ENCODE measurements at places on chromosomes 1 and 21. TPM values are rescaled to one million over a fixed set of nuclear protein-coding genes. Genes with fewer than 3 reads are reported as not detected.

Gene CA6
- not detected for total RNA-seq

Gene BEND5
- total RNA-seq, result 11.2 TPM

Gene S100A16
- 72.8 TPM for total RNA-seq

Gene KLF17
- total RNA-seq, result 0.16 TPM

Gene PGLYRP3
- total RNA-seq, result not detected

Gene SPRR2F
- total RNA-seq, result not detected

Gene AADACL3
- not detected for total RNA-seq

Gene IGSF9
- total RNA-seq, result 0.30 TPM

DNA sequence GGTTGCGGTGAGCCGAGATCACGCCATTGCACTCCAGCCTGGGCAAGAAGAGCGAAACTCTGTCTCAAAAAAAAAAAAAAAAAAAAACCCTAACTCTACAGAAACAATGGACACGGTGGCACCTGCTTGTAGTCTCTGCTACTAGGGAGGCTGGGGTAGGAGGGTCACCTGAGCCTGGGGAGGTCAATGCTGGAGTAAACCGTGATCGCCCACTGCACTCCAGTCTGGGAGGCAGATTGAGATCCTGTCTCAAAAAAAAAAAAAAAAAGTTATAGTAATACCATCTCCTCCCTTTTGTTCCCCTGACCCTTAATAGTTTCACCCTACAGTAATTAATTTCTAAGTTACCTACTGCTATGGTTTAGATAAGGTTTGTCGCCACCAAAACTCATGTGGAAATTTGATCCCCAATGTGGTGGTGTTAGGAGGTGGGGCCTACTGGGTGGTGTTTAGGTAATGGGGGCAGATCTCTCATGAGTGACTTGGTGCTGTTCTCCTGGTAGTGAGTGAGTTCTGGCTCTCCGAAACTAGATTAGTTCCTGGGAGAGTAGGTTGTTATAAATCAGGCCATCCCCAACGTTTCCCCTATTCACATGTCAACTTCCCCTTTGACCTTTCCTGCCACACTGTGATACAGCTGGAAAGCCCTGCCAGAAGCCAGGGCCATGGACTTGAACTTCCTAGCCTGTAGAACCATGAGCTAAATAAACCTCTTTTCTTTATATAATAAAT is 9.8 kb downstream of the FBXO42 start:
- H3K27ac ChIP-seq, result no peak overlapping the region
- H3K4me1 ChIP-seq, result no peaks in the 10 kb centered on the region
- H3K36me3 ChIP-seq, result no peaks in the 10 kb centered on the region

DNA sequence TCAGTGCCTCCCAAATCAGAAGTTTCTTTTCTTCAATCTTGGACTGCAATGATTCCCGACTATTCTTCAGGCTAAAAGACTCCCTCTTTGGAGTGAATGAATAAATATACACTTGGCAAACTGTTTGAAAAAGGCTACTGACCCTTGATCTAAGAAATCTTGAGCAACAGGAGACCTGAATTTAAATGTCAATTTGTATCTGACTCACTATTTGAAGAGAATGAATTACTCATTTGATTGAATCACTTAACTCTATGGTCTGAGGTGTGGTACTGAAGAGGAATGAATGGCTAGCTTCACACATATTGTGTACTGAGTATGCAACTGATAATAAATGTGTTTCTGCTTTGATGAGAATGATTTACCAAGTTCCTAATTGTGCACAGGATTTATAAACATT is 4.6 kb upstream of the SMG7 start:
- no peaks in the 10 kb centered on the region for H3K36me3 ChIP-seq
- H3K4me1 ChIP-seq, result no peaks in the 10 kb centered on the region
- no peak overlapping the region for H3K4me3 ChIP-seq
- H3K27ac ChIP-seq, result no peak overlapping the region

DNA sequence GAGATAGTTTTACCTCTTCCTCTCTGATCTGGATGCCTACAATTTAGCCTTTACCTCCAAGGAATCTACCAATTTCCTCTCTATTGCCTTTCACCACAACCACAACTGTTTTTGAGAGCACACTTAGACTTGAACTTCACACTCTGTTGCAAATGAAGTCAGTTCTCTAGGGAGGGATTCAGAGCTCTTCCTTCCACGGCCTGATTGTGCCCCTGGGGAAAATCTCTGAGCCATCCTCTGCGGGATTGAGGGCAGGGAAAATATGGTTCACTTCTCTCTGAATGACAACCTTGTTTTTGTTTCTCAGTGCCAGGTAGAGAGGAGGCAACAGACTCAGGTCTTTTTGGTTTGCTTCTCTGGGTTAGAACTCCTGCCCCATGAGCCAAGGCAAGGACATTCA is 35.4 kb upstream of the BCL10 start:
- H3K27ac ChIP-seq, result peak overlapping the region; percentile 38
- no peaks in the 10 kb centered on the region for H3K27me3 ChIP-seq
- no peaks in the 10 kb centered on the region for H3K36me3 ChIP-seq
- no peak overlapping the region for H3K4me3 ChIP-seq
- H3K4me1 ChIP-seq, result peaks cover 9% of the 10 kb centered on the region

- no peaks in the 10 kb centered on the region for H3K4me1 ChIP-seq
These were observed 348.1 kb upstream of the VAMP3 start for GRCh38 chr1:7422966-7423365.

DNA sequence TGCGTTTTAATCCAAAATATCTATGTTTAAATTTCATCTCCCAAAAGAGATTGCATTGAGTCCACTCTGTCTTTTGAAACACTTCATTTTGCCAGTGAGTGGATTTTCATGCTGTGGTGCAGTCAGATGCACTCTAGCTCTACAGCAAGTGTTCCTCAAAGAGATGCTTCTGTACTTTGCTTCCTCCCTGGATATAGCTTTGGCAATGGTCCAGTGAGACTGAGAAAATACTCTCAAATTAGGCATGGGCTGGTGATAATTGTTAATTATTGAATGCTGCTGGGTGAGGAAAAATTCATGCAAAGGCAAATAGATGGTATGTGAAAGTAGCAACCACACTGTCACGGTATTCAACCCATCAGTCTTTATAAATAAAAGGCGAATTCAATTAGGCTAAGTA is 396.9 kb downstream of the ADGRL2 start:
- no peaks in the 10 kb centered on the region for H3K4me1 ChIP-seq
- H3K36me3 ChIP-seq, result no peaks in the 10 kb centered on the region
- no peak overlapping the region for H3K4me3 ChIP-seq
- no peaks in the 10 kb centered on the region for H3K27me3 ChIP-seq
- no peak for DNase-seq

DNA sequence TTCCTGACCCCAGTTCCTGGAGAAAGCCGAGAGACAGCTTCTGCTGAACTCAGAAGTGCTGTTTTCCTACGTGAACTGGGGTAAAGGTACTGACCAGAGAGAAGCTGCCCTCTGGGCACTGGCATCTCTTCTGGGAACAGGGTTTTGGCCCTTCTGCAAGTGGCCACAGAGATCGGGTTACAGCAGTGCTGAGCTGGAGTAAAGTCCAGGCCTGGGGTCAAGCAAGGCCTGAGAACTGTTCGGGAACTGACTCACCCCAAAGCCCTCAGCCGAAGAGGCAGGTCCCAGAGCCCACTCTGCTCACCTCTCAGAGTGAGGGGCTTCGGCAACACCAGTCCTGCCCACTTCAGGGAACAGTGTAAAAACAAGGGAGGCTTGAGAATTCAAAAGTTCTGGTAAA is 177.2 kb upstream of the RUNX1 start:
- H3K27me3 ChIP-seq, result no peaks in the 10 kb centered on the region
- no peaks in the 10 kb centered on the region for H3K4me1 ChIP-seq
- H3K4me3 ChIP-seq, result no peak overlapping the region
- no peak for DNase-seq

- H3K4me1 ChIP-seq, result no peaks in the 10 kb centered on the region
- H3K4me3 ChIP-seq, result no peak overlapping the region
- no peaks in the 10 kb centered on the region for H3K36me3 ChIP-seq
- no peak for DNase-seq
- H3K27me3 ChIP-seq, result no peaks in the 10 kb centered on the region
These were observed 58.1 kb downstream of the SSBP3 start for GRCh38 chr1:54347955-54348699.

- H3K27me3 ChIP-seq, result no peaks in the 10 kb centered on the region
- H3K27ac ChIP-seq, result no peak overlapping the region
- no peak overlapping the region for H3K4me3 ChIP-seq
- H3K4me1 ChIP-seq, result peaks cover 8% of the 10 kb centered on the region
- no peak for DNase-seq
These were observed 78.2 kb upstream of the SDC3 start for GRCh38 chr1:30986755-30987154.

- no peak overlapping the region for H3K27ac ChIP-seq
- H3K36me3 ChIP-seq, result no peaks in the 10 kb centered on the region
- peaks cover 2% of the 10 kb centered on the region for H3K4me1 ChIP-seq
- H3K27me3 ChIP-seq, result no peaks in the 10 kb centered on the region
- no peak overlapping the region for H3K4me3 ChIP-seq
These were observed 26.4 kb upstream of the EEIG2 start for GRCh38 chr1:108533351-108534083.

GRCh38 chr1:157176016-157176415 is 37.8 kb upstream of the ETV3 start:
- no peaks in the 10 kb centered on the region for H3K4me1 ChIP-seq
- no peak overlapping the region for H3K4me3 ChIP-seq
- H3K36me3 ChIP-seq, result no peaks in the 10 kb centered on the region
- no peak overlapping the region for H3K27ac ChIP-seq

DNA sequence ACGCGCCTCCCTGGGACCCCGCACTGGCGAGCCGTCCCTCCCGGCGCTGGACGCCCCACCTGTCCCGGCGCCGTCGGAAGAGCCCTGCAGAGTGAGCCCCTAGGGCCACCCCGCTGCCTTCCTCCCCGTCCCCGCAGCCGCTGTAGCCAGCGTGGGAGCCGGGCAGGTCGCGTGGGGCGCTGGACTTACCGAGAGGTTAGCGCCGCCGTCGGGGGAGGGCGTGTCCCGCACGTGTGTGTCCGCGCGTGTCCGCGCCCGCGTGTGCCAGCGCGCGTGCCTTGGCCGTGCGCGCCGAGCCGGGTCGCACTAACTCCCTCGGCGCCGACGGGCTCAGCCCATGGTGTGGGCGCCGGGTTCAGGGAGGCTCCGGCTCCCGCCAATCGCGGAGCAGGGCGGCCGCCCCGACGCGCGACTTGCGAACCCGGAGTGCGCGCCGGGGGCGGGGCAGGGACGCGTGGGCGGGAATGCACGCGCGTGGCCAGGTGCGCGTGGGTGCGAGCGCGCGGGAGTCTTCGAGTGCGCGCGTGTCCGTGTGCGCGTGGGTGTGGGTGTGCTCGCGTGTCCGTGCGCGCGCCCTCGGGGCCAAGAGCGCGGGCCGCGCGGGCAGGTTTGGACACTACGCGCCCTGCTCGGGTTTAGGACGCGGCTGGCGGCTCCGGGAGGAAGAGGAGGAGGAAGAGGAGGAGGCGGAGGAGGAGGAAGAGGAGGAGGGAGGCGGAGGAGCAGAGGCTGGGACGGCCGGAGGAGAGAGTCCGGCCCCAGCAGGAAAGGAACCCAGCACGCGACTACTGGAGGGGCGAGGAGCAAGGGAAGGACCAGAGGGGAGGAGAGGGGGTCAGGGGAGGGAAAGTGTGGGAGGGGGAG is 145.2 kb upstream of the ETS2 start:
- no peaks in the 10 kb centered on the region for H3K27me3 ChIP-seq
- H3K27ac ChIP-seq, result peak overlapping the region; percentile 86
- H3K36me3 ChIP-seq, result no peaks in the 10 kb centered on the region
- peaks cover 4% of the 10 kb centered on the region for H3K4me1 ChIP-seq
